ENCODE measurements at places on chromosomes 6 and 20. TPM values are rescaled to one million over a fixed set of nuclear protein-coding genes. Genes with fewer than 3 reads are reported as not detected.

Gene TPMT
- 5.3 TPM for total RNA-seq

Gene KCNK16
- total RNA-seq: not detected

Gene VARS2
- total RNA-seq: 43.1 TPM

Gene TFAP2C
- total RNA-seq: not detected

Gene RSPH9
- not detected for total RNA-seq

Gene CTNNBL1
- 66.7 TPM for total RNA-seq

Gene SMLR1
- not detected for total RNA-seq

Gene FLRT3
- not detected for total RNA-seq

Gene LAMA2
- not detected for total RNA-seq

Gene VGLL2
- not detected for total RNA-seq

Gene C6orf15
- total RNA-seq: not detected

Gene ULBP3
- total RNA-seq: 0.94 TPM

Gene PARD6B
- 6.8 TPM for total RNA-seq

Gene ASIP
- total RNA-seq: not detected

Gene GTSF1L
- not detected for total RNA-seq

Gene LST1
- total RNA-seq: 105 TPM

Gene RSPH3
- total RNA-seq: 2.7 TPM

Gene SLC26A8
- total RNA-seq: not detected

Gene FRS3
- total RNA-seq: 8.3 TPM

Gene HLA-DRB1
- total RNA-seq: 12.1 TPM

Gene UST
- total RNA-seq: 3.1 TPM

Gene NKX2-4
- not detected for total RNA-seq

Gene PI16
- total RNA-seq: 0.86 TPM

Gene OTOR
- total RNA-seq: not detected

Gene PRDM13
- not detected for total RNA-seq

Gene RIPOR3
- total RNA-seq: not detected

Gene MCCD1
- total RNA-seq: not detected

Gene TNNC2
- not detected for total RNA-seq

Gene DYNLT2
- 2.3 TPM for total RNA-seq

Gene HLA-DMA
- 32.1 TPM for total RNA-seq

Gene PRR18
- total RNA-seq: not detected

Gene CLPSL2
- total RNA-seq: not detected

Gene TAGAP
- 112 TPM for total RNA-seq

Gene KIF25
- total RNA-seq: not detected

Gene FKBP5
- total RNA-seq: 78.6 TPM

Gene ISM1
- total RNA-seq: 2.3 TPM

Gene POPDC3
- total RNA-seq: not detected

Gene RNF39
- not detected for total RNA-seq

Gene ARMC12
- 0.97 TPM for total RNA-seq

Gene LGSN
- 0.17 TPM for total RNA-seq

Gene SCRT2
- not detected for total RNA-seq

Gene BEND6
- not detected for total RNA-seq

Gene RING1
- total RNA-seq: 41.2 TPM

Gene SLC22A1
- total RNA-seq: 1.2 TPM

Gene BCAS1
- total RNA-seq: 0.09 TPM

Gene C6orf118
- not detected for total RNA-seq

Gene TNFRSF6B
- total RNA-seq: not detected

Gene GGT7
- 20.1 TPM for total RNA-seq

Gene CNPY3
- total RNA-seq: 90.8 TPM

Gene ADGRF5
- not detected for total RNA-seq

Gene PROKR2
- not detected for total RNA-seq

Gene BPIFA1
- total RNA-seq: not detected

Gene GINS1
- 25.6 TPM for total RNA-seq

Gene VWA7
- total RNA-seq: 5.7 TPM

Gene TBPL1
- 30.6 TPM for total RNA-seq

Gene FAM184A
- 3.0 TPM for total RNA-seq
